ENCODE measurements at places on chromosomes 6 and 20.
A peak's percentile ranks its signal among the peaks of the same experiment; 100 is the strongest.

DNA sequence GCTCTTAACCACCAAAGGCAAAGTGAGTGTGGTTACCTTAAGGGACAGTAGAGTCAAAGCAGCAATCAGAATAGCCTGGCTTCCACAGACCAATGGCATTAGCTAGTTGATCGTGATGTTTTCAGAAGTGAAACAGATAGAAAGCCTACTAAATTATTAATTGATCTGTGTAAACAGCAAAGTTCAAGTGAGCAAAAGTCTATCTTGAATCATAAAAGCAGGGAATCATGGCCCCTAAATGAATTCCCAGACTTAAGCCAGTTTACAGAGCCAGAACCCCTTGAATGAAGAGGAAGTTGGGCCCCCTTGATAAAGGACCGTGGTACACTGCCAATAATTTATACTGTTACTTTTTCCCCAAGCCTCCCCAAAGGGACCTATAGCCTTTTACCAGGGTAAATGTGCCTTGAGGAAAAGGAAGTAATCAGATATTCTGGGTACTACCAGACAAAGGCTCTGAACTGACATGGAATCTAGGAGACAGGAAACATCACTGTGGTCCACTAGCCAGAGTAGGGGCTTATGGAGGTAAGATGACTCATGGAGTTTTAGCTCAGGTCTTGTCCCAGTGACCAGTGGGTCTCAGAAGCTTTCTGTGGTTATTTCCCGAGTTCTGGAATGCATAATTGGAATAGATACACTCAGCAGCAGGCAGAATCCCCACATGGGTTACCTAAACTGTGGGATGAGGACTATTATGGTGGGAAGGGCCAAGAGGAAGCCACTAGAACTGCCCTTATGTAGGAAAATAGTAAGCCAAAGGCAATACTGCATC lies 317.5 kb downstream of the CD83 start:
- no peak for DNase-seq

GRCh38 chr20:33732166-33732970 lies 572 bp downstream of the ZNF341 start:
- no peak for DNase-seq

DNA sequence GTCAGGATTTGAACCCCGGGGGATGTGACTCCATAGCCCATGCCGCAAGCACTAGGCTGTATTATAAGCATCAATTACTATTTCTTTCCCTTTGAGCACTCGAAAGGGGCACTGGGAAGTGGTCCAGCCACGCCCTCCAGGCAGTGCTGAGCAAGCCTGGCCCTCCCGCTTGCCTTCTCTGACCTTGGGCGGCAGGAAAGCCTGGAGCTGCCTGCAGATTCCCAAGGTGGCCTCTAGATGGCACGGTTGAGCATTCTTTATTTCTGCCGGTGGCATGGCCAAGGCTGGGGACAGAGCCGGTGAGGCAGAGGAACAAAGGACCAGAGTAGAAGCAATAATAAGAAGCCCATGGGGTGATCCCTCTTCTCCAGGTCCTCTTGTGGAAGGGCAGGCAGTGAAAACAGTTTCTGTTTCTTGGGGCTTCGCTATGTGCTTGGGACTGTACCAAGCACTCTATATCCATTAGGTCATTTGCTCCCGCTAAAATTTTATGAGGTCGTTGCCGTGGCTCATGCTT lies 32.0 kb downstream of the ARHGAP40 start:
- peak; percentile 47 for DNase-seq

DNA sequence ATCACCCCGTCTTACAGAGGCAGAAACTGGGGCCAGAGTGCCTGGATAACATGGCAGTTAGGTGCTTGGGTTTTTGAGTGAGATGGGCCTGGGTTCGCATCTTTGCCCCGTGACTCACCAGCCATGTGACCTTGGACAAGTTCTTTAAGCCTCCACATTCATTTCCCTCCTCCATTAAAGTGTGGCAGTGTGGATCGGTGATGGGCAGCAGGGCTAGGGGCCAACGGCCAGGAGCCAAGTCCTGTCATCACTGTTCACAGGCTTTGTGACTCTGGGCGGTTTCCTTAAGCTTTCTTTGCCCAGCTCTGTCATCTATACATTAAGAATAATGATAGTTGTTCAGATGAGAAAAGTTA lies 85.5 kb upstream of the PMEPA1 start:
- DNase-seq, result no peak

DNA sequence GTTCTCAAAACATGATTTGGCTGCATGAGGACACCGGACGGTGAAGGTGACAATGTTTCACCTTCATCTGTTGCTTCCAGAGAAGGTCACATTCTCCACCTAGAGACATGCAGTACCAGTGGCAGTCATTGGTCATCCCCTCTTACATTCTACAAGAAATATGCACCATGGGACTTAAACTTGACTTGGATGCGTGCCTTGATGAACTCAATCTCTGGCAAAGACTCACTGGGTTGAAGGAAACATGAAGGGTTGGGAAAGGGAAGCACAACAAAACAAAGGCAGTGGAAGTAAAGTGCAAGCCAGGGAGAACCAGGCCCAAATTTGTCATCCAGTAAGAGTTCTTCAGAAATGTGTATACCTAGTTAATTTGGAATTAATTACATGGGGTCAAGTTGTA lies 39.4 kb upstream of the ARMH2 start:
- DNase-seq, result no peak

- no peak for DNase-seq
Measured at GRCh38 chr20:20371083-20371482, 3.2 kb downstream of the INSM1 start.

DNA sequence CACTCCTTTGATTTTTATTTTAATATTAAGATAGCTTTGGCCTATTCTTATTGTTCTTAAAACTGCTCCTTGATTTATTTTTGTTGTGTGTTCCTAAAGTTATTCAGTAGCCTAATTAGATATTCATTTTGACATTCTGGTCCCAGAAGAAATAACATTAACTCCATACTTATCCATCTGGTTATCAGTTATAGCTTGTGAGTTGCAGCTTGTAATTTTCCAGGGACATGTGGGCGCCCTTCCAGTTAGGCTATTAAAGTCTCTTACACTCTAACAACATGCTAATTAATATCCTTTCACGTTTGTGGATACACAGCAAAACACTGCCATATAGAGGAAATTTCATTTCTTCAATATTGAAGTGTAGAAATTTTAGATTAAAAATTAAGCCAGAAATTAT lies 987.5 kb downstream of the HACE1 start:
- no peak for DNase-seq

- DNase-seq, result no peak
Measured at GRCh38 chr6:28808383-28808782, 115.4 kb downstream of the TRIM27 start.

DNA sequence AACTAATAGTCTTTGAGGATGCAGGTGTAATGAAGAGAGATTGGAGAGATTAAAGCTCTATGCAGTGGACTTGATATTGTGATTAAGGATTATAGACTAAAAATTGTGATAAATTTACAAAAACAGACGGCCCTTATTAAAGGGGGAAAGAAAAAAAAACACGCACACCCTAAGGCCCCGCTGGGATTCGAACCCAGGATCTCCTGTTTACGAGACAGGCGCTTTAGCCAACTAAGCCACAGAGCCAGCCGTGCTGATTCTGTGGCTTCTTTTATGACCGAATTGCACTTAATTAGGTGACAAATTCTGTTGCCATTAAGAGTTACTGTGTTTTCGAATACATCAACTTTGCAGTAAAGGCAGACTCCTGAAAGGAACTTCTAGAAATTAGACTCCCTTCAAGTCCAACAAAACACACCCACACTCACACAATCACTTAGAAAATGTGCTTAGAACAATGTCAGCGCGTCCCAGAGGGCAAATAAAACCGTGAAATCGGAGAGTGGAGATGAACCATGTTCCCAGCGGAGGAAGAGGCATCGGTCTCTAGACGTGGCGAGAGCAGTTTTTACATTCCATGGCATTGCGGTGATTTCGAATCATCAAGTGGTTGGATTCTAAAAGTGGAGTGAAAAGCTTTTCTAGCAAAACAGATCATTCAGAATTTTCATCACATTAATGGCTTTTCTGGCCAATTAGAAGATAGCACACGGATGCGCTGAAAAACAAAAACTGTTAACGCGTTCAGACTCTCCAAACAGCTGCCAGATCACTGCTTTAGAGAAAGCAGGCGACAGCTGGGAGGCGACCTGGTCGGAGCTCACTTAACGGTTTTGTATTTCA lies 122.6 kb downstream of the GPX5 start:
- DNase-seq, result no peak

GRCh38 chr6:53494076-53494475 lies 50.8 kb downstream of the GCLC start:
- no peak for DNase-seq

DNA sequence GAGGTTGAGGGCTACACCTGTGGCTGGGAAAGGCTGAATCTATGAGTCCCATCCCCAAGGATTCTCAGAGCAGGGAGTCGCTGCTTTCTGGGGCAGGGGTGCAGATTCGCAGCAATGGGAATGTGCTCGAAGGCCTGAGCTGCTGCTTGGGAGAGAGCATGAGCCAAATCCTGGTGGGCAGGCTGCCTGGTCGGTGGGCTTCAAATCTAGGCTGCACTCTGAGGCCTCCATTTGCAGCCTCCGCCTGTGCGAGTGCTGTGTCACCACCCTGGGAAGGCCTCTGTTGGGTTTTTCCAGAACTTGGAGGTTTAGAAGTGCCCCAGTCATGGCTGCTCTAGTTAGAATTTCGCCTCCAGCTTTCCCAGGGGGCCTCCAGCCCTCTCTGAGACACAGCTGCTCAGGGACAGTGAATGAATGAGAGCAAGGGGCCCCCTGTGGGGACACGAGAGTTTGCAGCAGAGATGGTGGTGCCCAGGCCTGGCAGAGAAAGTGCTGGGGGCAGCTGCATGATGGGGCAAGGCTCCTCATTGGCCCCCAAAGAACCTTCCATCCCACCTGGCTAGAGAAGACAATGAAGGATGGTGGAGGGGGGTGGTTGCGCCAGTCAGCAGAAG lies 31.1 kb upstream of the RNF24 start:
- DNase-seq, result no peak

GRCh38 chr20:25360631-25361286 lies 29.9 kb downstream of the ABHD12 start:
- DNase-seq, result no peak

GRCh38 chr20:59062081-59062480 lies 19.5 kb upstream of the PRELID3B start:
- DNase-seq, result no peak

GRCh38 chr6:135066806-135067205 lies 12.2 kb upstream of the HBS1L start:
- no peak for DNase-seq

GRCh38 chr6:165231177-165231576 lies 78.2 kb downstream of the C6orf118 start:
- no peak for DNase-seq

DNA sequence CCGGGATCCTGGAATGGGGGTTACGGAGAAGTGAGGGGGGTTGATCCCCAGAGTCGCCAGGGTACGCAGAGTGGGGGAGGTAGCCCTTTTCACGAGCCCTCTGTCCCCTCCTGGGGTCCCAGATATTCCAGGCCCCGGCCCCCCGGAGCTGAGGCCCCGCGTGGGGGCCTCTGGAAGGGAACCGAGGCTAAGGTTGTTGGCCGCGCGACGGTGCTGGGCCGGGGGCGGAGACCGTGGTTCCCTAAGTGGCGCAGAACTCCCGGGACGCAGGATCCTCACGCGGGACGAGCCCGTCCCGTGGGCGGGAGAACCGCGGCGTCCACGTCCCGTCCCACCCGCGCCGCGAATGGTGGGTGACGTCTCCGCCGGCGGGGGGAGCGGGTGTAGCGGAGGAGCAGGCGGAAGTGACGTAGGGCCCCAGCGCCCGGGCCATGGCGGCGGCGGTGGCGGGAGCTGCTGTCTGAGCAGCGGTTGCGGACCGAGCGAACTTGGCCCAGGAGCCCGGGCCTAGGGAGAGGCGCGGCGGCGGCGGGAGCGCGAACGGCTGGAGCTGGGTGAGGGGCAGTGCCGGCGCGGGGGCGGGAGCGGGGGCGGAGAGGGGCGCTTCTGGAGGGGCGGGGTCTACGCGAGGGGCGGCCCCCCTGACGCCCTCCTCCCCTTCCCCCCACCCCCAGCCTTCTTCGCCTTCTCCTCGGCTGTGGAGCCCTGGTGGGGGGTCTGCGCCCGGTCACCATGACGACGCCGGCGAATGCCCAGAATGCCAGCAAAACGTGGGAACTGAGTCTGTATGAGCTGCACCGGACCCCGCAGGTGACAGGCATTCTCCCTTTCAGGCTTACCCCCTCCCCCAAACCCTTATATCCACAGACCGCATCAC lies at the start of gene RING1:
Gene RING1, plus strand, starts transcription at position 410 of the 877 bp plus-strand sequence. Its CDS starts 323 bp downstream, at position 733.
- DNase-seq, result no peak

GRCh38 chr6:25882051-25882496 lies 8.0 kb upstream of the SLC17A3 start:
- peak; percentile 68 for DNase-seq

Data from iPS DF 6.9 (cell line).